ENCODE measurements at places on chromosomes 2 and 18. TPM values are rescaled to one million over a fixed set of nuclear protein-coding genes. Genes with fewer than 3 reads are reported as not detected.

The LRP1B gene
- total RNA-seq, result 0.08 TPM

The OSBPL6 gene
- total RNA-seq, result 0.03 TPM

GRCh38 chr2:171655586-171655985 is 31.7 kb upstream of the DYNC1I2 start:
- no peaks in the 10 kb centered on the region for H3K4me1 ChIP-seq
- no peak overlapping the region for H3K27ac ChIP-seq
- peaks cover 13% of the 10 kb centered on the region for H3K27me3 ChIP-seq
- DNase-seq, result no peak
- no peak overlapping the region for H3K4me3 ChIP-seq
- no peaks in the 10 kb centered on the region for H3K36me3 ChIP-seq

The KATNAL2 gene
- total RNA-seq, result 0.18 TPM

The CYTIP gene
- not detected for total RNA-seq

GRCh38 chr2:108988796-108989713 is at the start of gene EDAR:
TSS of gene EDAR (minus strand) at chr2:108989220. CDS start at chr2:108931014, 58,206 bp downstream.
- peaks cover 31% of the 10 kb centered on the region for H3K27me3 ChIP-seq
- no peak within 1 kb of the TSS for H3K27ac ChIP-seq
- no peak for DNase-seq
- H3K36me3 ChIP-seq, result no peaks in the 10 kb centered on the region
- H3K4me3 ChIP-seq, result no peak within 1 kb of the TSS

DNA sequence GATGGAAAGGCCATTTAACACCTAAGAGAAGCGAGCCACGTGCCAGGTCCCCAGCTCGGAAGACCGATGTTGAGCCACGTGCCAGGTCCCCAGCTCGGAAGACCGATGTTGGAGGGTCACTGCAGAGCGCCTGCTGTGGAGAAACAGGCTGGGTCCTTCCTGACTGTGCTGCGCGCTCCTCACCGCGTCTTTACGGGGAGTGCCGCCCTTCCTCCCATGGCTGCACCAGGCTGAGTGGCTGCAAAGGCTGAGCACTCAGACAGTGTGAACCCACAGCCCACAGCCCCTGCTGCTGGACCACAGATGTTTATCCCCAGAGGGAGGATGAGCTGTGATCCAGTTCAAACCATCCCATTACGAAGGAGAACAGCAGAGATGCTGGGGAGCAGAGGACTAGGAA is 55.7 kb downstream of the RTP5 start:
- no peaks in the 10 kb centered on the region for H3K4me1 ChIP-seq
- no peak overlapping the region for H3K27ac ChIP-seq
- no peaks in the 10 kb centered on the region for H3K36me3 ChIP-seq
- DNase-seq, result peak; percentile 36
- peaks cover 43% of the 10 kb centered on the region for H3K27me3 ChIP-seq

DNA sequence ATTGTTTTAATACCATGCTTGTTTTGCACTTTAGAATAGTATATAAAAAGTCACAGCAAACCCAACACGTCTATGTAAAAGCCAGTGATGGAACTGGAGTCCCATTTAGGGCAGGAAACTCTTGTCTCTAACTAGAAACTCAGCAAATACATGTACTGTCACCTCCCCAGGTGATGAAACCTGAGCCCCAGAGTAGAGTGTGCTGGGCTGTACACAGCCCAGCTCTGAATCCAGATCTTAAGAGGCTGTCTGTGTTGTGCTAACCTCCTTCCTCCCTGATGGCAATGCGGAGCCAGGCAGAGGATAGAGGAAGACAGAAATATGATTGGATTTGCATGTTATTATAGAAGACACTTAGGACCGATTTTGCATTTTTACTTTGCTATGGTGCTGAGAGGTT is 317.5 kb upstream of the TRIB2 start:
- H3K27me3 ChIP-seq, result no peaks in the 10 kb centered on the region
- no peaks in the 10 kb centered on the region for H3K36me3 ChIP-seq
- H3K4me3 ChIP-seq, result no peak overlapping the region
- no peak overlapping the region for H3K27ac ChIP-seq

DNA sequence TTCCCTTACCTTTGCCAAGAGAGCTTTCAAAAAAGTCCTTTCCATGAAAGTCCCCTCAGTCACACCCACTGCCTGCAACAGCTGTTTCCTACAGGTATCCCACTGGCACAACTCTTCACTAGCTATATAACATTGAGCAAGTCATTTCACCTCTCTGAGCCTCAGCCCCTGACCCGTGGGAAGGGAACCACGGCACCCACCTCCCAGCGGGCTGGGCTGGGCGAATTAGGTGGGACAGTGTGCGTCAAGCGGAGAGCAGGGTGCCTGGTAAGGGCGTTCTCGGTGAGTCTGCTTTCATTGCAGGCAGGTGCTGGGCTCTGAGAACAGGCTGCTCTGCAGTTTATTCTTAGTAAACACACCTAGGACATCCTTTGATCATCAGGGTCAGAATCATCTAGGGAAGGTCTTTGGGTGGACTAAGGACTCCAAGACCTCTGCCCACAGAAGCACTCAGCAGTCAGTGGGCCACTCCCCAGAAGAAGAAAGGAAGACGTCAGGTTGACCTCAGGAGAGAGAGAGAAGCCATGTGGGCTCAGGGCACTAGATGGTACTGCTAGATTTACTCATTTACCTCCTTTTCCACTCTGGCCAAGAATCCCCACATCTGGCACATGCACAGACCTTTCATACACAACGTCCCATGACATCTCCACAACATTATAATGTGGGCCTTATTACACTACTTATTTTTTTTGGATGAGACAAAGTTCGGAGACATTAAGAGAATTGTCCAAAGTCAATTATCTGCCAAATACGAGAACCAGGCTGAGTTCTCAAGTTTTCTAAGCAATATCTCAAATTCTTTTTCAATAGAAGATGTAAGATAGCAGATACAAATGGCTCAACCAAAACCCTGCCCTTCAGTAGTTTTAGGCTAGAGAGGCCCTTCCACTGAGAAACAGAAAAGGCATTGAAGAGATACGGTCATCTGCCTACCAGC is 79.9 kb downstream of the GALNT14 start:
- 0 out of 2 replicates have a peak, but pooled peaks cover 3% of the 10 kb centered on the region for H3K27me3 ChIP-seq
- no peak overlapping the region for H3K27ac ChIP-seq
- DNase-seq, result no peak
- H3K36me3 ChIP-seq, result no peaks in the 10 kb centered on the region
- H3K4me3 ChIP-seq, result no peak overlapping the region

GRCh38 chr2:18829251-18829902 is 240.0 kb upstream of the NT5C1B start:
- no peak overlapping the region for H3K4me3 ChIP-seq
- H3K27ac ChIP-seq, result no peak overlapping the region
- no peaks in the 10 kb centered on the region for H3K36me3 ChIP-seq
- no peaks in the 10 kb centered on the region for H3K27me3 ChIP-seq

The POTEI gene
- not detected for total RNA-seq

The POTEF gene
- total RNA-seq, result not detected

The SERPINB10 gene
- 1.7 TPM for total RNA-seq

The RGPD8 gene
- total RNA-seq, result 5.5 TPM

The ERCC3 gene
- total RNA-seq, result 44.7 TPM

The CD207 gene
- not detected for total RNA-seq

The MARS2 gene
- 4.1 TPM for total RNA-seq

The IL1B gene
- total RNA-seq, result 4.2 TPM

The KHK gene
- 0.11 TPM for total RNA-seq

DNA sequence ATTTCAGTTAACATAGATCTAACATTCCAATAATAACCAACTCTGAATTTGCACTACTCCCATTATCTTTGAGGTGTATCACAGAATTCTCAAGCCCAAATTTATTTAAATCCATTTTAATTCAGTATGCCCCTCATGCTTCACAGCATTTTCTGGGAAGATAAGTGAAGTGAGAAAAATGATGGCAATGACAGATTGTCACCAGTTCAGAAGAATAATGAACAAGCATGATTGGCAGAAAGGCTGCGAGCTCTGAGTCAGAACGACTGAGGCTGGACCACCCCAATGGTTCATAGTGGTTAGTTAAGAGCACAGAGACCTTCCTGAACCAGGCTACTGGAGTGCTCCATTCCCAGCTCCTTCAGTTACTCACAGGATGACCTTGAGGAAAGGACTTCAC is 4.9 kb downstream of the SPRED2 start:
- no peak overlapping the region for H3K27ac ChIP-seq

The TDRD15 gene
- total RNA-seq, result not detected

GRCh38 chr2:231918501-231919330 is 7.5 kb downstream of the NPPC start:
- no peaks in the 10 kb centered on the region for H3K4me1 ChIP-seq
- no peak for DNase-seq
- no peak overlapping the region for H3K27ac ChIP-seq
- peaks cover 30% of the 10 kb centered on the region for H3K27me3 ChIP-seq

The GALR1 gene
- not detected for total RNA-seq

DNA sequence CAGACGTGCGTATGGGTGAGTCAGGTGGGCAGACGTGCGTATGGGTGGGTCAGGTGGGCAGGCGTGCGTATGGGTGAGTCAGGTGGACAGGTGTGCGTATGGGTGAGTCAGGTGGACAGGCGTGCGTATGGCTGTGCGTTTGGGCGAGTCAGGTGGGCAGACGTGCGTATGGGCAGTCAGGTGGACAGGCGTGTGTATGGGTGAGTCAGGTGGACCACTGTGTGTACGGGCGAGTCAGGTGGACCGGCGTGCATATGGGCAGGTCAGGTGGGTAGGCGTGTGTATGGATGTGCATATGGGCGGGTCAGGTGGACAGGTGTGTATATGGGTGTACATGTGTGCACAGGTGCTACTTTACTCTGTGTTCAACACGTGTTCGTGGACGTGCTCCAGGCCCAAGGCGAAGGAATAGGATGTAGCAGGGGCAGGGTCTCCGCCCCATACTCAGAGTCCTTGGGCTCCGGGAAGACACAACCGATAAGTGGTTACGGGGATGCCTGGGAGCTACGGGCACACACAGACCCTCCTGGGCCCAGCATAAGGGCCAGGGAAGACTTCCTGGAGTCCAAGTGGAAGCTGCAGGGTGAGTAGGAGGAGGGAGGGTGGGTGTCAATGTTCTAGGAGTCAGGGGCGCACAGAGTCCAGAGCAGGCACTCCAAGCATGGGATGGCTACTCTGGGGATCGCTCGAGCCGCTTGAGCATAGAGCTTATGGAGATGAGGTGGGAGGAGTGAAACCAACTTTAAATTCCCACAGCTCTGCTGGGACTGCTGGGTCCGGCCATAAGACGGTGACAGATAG is 27.1 kb upstream of the KLF11 start:
- H3K27ac ChIP-seq, result no peak overlapping the region
- H3K36me3 ChIP-seq, result no peaks in the 10 kb centered on the region
- H3K27me3 ChIP-seq, result no peaks in the 10 kb centered on the region
- H3K4me1 ChIP-seq, result no peaks in the 10 kb centered on the region
- no peak for DNase-seq

DNA sequence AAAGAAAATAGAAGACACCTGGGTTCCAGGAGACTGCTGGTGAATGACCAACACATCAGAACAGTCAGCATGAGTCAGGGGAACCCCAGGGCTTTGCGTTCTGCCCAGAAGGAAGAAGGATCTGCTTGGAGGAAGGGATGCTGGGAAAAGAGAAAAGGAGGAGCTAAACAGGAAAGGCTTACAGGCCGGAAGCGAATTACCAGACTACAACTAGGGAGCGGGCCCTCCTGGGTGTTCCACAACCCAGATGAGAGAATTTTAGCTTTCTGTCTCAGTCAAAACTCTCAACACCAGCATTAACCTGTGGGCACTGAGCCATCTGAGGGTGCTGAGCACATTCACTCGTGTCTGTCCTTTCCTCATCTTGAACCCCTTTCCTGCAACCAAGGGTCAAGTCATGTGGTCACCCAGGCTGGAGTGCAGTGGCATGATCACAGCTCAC is 19.2 kb downstream of the CDC42EP3 start:
- H3K36me3 ChIP-seq, result peaks cover 64% of the 10 kb centered on the region
- DNase-seq, result peak; percentile 83
- H3K27ac ChIP-seq, result peak overlapping the region; percentile 3

DNA sequence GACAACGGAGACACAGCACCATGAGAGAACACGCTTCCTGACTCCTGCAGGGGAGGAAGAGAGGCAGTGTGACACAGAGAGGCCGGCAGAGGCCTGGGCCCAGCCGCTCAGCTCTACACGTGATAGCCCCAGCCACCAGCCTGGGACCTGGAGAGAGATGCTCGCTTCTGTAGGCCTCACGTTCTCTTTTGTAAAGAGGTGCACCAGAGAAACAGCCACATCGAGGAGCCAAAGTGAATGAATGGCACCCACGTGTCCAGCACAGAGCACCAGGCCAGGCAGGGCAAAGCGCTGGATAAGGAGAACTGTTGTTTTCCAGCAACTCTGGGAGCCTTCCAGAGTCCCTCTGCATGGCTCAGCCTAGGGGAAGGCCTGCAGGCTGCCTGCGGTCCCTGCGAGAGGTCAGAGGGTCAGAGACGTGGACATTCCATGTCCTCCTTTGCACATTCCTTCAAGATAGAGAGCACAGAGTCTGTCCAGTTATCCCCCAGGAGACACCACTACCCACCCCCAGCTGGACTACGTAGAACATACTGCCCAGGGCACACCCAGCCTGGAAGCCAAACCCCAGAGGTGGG is 14.2 kb downstream of the LIMS2 start:
- H3K4me3 ChIP-seq, result no peak overlapping the region
- H3K36me3 ChIP-seq, result peaks cover 5% of the 10 kb centered on the region
- H3K4me1 ChIP-seq, result no peaks in the 10 kb centered on the region
- H3K27me3 ChIP-seq, result no peaks in the 10 kb centered on the region
- no peak overlapping the region for H3K27ac ChIP-seq

- peaks cover 82% of the 10 kb centered on the region for H3K4me1 ChIP-seq
- peaks cover 92% of the 10 kb centered on the region for H3K36me3 ChIP-seq
- no peak overlapping the region for H3K4me3 ChIP-seq
- no peak overlapping the region for H3K27ac ChIP-seq
- no peaks in the 10 kb centered on the region for H3K27me3 ChIP-seq
Measured at GRCh38 chr2:105378921-105379383, 19.9 kb downstream of the FHL2 start.

DNA sequence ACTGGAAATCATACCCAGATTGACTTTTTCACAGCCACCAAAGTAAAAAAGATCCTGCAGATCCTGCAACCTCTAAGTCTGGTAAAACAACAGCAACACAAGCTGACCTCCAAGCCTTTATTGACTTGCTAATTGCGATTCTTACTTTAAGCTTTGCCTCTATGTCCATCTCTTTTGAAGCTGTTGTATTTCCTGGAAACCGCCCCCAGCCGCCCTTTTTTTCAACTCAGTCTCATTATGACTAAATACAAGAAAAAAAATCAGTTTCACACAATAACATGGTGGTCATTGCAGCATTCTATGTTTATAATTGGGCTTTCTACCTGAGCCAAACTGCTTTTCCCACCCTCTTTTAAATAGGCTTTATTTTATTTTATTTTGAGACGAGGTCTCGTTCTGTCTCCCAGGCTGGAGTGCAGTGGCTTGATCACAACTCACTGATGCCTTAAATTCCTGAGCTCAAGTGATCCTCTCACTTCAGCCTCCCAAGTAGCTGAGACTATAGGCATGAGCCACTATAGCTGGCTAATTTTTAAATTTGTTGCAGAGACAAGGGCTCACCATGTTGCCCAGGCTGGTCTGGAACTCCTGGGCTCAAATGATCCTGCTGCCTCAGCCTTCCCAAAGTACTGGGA is 76.2 kb downstream of the MOGAT1 start:
- H3K36me3 ChIP-seq, result no peaks in the 10 kb centered on the region
- H3K27ac ChIP-seq, result no peak overlapping the region
- H3K27me3 ChIP-seq, result no peaks in the 10 kb centered on the region
- DNase-seq, result no peak
- H3K4me1 ChIP-seq, result no peaks in the 10 kb centered on the region

The GNAL gene
- 5.5 TPM for total RNA-seq

GRCh38 chr2:175062787-175063585 is 57.8 kb upstream of the CHN1 start:
- H3K27ac ChIP-seq, result no peak overlapping the region
- H3K4me3 ChIP-seq, result no peak overlapping the region
- no peak for DNase-seq
- no peaks in the 10 kb centered on the region for H3K4me1 ChIP-seq

All from SJSA1 (cell line).